ENCODE measurements at places on chromosomes 16 and 17. TPM values are rescaled to one million over a fixed set of nuclear protein-coding genes. Genes with fewer than 3 reads are reported as not detected.

Gene TBX21
- not detected for total RNA-seq

Gene ADGRG3
- 0.49 TPM for total RNA-seq

Gene PRCD
- not detected for total RNA-seq

Gene DPEP2NB
- not detected for total RNA-seq

Gene RDM1
- total RNA-seq, result 3.7 TPM

Gene SOST
- not detected for total RNA-seq

Gene CDH1
- 3.9 TPM for total RNA-seq

Gene MYO15A
- total RNA-seq, result 0.31 TPM

Gene KRT33B
- not detected for total RNA-seq

Gene RBL2
- total RNA-seq, result 13.6 TPM

Gene TERB1
- not detected for total RNA-seq

Gene FOXF1
- total RNA-seq, result not detected

Gene DNASE1
- 4.2 TPM for total RNA-seq

Gene ENO3
- total RNA-seq, result 41.5 TPM

Gene CA7
- not detected for total RNA-seq

Gene OR1F1
- 0.76 TPM for total RNA-seq

Gene GP1BA
- not detected for total RNA-seq

Gene KRTAP4-6
- not detected for total RNA-seq

Gene MT1E
- not detected for total RNA-seq

Gene KRT24
- total RNA-seq, result not detected

Gene HS3ST6
- total RNA-seq, result 3.8 TPM

Gene HS3ST2
- total RNA-seq, result not detected

Gene FBXL20
- total RNA-seq, result 7.4 TPM

Gene HSD17B1
- 1.7 TPM for total RNA-seq

Gene OTOP2
- total RNA-seq, result not detected

Measured in A549 treated with ZK216348 at 1 μM for 4 hours (cell line).